ENCODE measurements at places on chromosomes 7 and 10.
A peak's percentile ranks its signal among the peaks of the same experiment; 100 is the strongest.

DNA sequence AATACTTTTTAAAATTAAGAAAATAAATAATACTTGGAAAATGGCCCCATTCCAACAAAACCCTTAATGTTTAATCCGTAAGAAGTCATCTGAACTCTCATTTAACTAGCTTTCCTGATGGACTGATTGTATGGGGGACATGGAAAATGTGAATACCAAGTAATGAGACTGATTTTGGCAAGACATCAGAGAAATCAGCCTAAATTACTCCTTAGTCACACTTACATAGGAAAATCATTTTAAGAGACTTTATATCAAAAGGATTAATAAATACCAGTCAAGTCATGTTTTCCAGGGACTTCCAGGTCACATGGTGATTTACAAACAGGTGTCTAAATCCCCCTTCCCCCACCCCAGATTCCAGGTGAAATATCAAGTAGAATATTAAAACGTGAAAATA is 58.2 kb downstream of the GRM8 start:
- DNase-seq, result no peak

GRCh38 chr10:14438576-14438975 is 107.9 kb upstream of the FRMD4A start:
- DNase-seq, result no peak

DNA sequence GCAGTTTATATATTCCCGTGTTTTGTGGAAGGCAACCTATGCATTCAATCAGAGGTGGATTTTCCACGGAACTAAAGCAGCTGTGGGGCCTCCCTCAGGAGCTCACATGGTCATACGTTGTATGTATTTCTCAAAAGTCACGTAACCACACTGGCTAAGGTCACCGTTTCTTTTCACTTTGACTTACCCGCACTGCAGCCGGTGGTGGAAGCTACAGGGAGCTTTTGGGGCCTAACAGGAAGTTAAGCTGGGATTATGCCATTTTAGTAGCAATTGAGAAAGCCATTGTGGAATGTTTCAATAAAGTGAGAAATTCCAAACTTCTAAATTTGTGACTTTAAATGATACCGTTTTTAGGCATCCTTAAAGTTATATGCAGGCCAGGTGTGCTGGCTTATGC is 111.2 kb upstream of the KLF6 start:
- DNase-seq, result no peak

DNA sequence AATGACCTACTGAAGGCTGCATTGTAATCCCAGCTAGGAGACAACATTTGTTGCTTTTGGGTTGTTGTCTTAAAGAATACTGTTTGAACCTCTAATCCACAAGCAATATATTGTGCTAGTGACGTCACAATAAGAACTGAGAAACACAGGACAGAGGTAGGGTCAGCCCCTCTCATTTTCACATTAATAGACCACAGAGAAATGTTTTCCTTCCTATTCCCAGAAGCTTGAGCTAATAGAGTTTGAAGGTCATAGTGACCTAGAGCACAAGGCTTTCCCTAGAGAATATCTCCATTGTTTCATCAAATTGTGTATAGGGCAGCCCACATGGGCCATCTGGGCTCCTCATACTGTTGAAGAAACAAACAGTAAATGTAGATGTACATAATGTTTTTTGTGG is 300.9 kb upstream of the AKR1E2 start:
- DNase-seq, result no peak

DNA sequence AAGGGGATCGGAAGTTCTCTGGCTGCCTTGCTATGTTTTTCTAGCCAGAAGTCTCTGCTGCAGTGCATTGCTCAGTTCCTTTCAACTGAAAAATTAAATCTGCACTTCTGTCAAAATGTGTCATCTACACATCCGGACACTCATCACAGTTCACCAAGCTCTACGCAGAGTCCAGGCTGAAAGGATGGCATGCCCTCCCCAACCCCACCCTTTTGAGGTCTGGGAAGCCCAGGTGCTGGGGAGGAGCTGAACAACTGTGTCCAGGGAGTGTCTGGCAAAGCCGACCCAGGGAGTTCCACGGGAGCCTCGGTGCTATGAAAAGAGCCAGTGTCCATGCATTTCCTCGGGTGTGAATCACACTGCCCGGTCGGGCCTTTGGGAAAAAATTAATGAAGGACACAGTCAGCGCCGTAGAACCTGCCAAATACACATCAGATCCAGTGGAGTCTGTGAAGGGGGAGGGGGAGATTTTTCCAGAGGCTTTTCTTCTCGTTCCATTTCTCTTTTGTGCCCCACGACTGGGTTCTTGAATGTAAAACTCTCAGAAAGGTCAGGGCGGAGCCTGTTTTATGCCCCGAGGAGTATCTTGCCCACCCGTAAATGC is 757 bp upstream of the PALS2 start:
- DNase-seq, result peak; percentile 15

DNA sequence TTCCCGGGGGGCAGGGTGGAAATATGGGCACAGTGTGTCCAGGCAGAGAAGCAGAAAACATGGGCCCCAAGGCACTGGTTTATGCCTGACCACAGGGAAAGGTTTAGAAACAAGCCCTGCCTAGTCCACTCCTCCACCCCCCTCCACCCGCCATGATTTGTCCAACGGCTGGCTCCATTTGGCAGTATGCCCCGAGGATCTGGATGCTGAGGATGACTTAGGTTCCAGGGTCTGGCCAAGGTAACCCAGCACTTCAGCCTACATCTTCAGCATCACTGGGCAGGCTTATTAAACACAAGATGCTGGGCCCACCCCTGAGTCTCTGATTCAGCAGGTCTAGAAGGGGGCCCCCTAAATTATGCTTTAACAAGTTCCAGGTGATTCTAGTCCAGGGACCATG is 121.9 kb downstream of the RALA start:
- DNase-seq, result no peak

GRCh38 chr10:79220307-79220706 is 127.0 kb upstream of the PPIF start:
- no peak for DNase-seq

DNA sequence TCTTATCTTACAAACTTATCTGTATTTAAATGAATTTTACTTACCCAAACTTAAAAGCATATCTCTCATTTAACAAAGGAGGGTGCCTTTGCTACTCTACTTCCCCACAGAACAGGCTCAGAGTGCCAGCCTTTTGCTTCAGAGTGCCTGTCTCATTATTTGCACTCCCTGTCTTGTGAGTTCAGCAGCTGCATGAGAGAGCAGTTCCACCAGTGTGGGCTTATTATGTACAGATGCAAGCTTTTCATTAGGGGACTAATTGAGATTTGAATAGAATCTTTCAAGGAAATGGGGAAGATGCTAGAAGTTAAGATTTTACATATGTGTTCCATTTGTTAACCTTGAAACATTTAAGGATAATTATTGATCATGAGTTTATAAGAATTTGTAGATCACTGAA is 310.2 kb upstream of the LRRN3 start:
- no peak for DNase-seq

DNA sequence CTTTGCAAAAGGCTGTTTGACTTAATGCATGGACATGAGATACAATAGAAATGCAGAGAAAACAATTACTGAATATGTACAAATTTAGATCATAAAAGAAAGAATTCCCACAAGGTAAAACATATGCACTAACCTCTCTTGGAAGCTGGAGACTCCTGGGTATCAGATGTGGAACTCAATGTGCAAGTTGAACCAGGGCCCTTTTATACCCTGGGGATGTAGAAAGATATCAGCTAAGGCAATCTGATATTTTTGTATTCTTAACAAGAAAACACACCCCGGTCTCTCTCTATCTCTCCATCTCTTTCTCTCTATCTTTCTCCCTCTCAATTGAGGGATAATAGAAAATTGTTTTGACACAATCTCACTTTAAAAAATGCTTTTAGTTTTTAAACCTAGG is at the start of gene IDI2:
Gene IDI2, minus strand, starts transcription at position 177 of the 400 bp plus-strand sequence. CDS start 1,136 bp downstream, outside the sequence.
- DNase-seq, result no peak

DNA sequence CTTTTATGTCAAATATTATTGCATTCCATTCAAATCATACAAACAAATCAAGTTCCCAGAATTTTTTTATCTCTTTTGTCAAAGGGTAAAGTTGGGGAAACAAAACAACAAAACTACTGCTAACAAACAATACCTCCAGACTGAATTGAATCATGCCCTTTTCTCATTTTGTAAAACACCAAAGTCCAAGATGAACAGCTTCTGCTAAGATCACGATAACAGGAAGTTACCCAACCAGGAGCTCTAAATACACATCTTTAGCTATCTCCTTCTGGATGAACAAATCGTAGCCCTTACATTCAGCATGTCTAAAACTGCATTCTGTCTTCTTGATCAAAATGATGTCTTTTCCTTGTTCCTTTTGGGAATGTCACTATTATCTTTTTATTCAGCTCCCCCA is 97.4 kb downstream of the CTTNBP2 start:
- DNase-seq, result no peak

Data from activated CD4-positive, alpha-beta T cell treated with anti-CD3 and anti-CD28 coated beads, Interleukin-2, amount 50 U/mL, for 1 hour (primary cell).